Muscle of leg (tissue), 16 donors: ENCODE measurements at places on chromosomes 5 and 9. TPM values are rescaled to one million over a fixed set of nuclear protein-coding genes. Genes with fewer than 3 reads are reported as not detected.

The FBXL7 gene
- polyA plus RNA-seq: 17.0 TPM

The CDH10 gene
- polyA plus RNA-seq: 0.42 TPM

The GPR21 gene
- polyA plus RNA-seq: not detected

The RUSC2 gene
- polyA plus RNA-seq: 66.2 TPM

The NR6A1 gene
- 0.90 TPM for polyA plus RNA-seq

The COL15A1 gene
- polyA plus RNA-seq: 169 TPM

The SLC6A3 gene
- not detected for polyA plus RNA-seq

The TLE1 gene
- 57.7 TPM for polyA plus RNA-seq

The CMYA5 gene
- polyA plus RNA-seq: 160 TPM

The PCDHGB5 gene
- 4.6 TPM for polyA plus RNA-seq

The NFX1 gene
- polyA plus RNA-seq: 26.6 TPM

The SLC36A2 gene
- polyA plus RNA-seq: 0.15 TPM

The SIL1 gene
- 24.3 TPM for polyA plus RNA-seq

The TMEM250 gene
- 24.6 TPM for polyA plus RNA-seq

The FRMPD1 gene
- 10.7 TPM for polyA plus RNA-seq

The IFNA21 gene
- not detected for polyA plus RNA-seq

The VCAN gene
- polyA plus RNA-seq: 346 TPM

The NR5A1 gene
- polyA plus RNA-seq: not detected

The NMUR2 gene
- polyA plus RNA-seq: 0.23 TPM

The NEUROG1 gene
- polyA plus RNA-seq: not detected

The PAPPA gene
- 0.92 TPM for polyA plus RNA-seq

The OR13D1 gene
- polyA plus RNA-seq: not detected

The FOXB2 gene
- not detected for polyA plus RNA-seq

The FAM200C gene
- 9.8 TPM for polyA plus RNA-seq

The DRD1 gene
- polyA plus RNA-seq: not detected

The PCDHGA2 gene
- 2.8 TPM for polyA plus RNA-seq

The PCDHB13 gene
- 2.0 TPM for polyA plus RNA-seq

The BHMT2 gene
- 2.3 TPM for polyA plus RNA-seq

The KCNIP1 gene
- polyA plus RNA-seq: 5.1 TPM
